Cerebellar cortex (tissue), 1 donor: ENCODE measurements at places on chromosomes 2 and 18.
A peak's percentile ranks its signal among the peaks of the same experiment; 100 is the strongest.

GRCh38 chr18:26511339-26512071 lies 36.8 kb downstream of the KCTD1 start:
- no peak for DNase-seq

GRCh38 chr2:6959751-6960150 lies 42.5 kb downstream of the RNF144A start:
- no peak for DNase-seq

- DNase-seq, result peak; percentile 16
Measured at GRCh38 chr2:74585406-74586185, 31.1 kb downstream of the DOK1 start.

DNA sequence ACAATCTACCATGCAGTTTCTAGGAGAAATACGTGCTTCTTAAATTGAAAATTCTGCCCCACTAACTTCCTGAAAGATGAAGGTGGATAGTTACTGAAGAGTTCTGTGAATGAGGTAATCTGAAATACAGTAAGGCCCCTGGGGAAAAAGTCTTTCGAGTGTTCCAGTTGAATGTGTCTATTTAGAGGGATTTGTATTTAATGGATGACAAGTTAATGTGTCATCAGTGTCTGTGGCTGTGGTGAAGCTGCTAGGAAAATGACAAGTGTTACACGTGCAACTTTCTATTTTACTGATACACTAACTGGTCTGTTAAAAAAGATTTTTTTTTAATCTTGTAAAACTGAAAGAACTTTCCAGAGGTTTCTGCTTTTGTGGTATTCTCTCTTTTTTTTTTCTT lies 384.6 kb downstream of the STK39 start:
- no peak for DNase-seq

DNA sequence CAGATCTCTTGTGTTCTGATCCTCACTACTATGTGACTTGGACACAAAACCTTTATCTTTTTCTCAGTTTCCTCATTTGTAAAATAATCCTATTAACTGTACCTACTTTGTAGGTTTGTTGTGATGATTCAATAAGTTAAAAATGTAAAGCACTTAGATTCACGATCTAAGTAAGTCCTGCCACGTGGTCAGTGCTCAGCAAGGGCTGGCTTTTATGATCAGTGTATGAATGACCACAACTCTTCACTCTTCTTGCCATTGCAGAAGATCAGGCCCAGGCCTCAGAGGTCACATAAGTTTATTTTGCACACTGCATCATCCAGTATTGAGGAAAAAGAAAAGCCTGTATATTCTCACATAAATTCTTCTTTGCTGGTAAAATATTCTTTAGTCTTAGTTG lies 1192.5 kb upstream of the ACVR2A start:
- DNase-seq, result no peak

DNA sequence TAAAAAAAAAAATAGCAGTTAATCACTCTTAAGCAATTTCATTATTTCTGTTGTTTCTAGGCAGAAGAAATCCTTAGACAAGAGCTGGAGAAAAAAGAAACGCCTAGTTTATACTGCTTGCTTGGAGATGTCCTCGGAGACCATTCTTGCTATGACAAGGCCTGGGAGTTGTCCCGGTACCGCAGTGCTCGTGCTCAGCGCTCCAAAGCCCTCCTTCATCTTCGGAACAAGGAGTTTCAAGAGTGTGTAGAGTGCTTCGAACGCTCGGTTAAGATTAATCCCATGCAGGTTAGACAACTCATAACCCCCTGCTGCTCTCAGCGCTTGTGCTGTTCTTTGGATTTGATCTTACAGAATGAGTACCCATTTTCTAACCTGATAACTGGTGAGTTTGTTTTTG lies 130.4 kb downstream of the TTC27 start:
- no peak for DNase-seq

DNA sequence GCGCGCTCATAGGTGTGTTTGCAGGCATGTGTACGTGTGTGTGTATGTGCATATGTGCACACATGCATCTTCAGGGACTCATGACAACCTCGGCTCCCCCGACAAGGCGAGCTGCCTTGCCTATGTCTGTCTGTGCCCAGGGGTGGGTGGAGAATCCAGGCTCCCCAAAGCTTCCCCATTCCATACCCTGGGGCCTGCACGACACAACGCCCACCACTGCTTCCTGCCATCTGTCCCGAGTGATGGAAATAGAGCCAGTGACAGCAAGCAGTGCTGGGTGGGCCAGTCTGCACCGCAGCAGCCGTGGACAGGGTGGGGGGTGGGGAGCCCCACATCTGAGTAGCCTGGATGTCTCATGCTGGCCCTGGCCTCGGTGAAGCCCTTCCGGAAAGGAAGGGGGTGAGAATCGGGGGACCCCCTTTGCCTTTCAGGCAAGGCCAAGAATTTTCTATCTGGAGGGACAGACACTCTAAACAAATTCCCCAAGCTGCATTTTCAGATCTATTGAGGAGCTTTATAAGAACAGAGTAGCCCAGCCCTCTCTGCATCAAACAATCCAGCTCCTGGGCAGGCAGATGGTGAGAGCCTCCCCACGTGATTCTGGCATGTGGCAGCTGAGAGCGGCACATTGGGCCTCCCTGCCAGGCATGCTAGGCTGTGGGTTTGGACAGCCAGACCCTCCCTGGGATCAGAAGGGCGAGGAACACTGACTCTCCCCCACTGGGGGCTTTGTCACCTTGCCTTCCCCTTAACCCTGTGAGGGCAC lies 4.9 kb downstream of the KCNIP3 start:
- no peak for DNase-seq

DNA sequence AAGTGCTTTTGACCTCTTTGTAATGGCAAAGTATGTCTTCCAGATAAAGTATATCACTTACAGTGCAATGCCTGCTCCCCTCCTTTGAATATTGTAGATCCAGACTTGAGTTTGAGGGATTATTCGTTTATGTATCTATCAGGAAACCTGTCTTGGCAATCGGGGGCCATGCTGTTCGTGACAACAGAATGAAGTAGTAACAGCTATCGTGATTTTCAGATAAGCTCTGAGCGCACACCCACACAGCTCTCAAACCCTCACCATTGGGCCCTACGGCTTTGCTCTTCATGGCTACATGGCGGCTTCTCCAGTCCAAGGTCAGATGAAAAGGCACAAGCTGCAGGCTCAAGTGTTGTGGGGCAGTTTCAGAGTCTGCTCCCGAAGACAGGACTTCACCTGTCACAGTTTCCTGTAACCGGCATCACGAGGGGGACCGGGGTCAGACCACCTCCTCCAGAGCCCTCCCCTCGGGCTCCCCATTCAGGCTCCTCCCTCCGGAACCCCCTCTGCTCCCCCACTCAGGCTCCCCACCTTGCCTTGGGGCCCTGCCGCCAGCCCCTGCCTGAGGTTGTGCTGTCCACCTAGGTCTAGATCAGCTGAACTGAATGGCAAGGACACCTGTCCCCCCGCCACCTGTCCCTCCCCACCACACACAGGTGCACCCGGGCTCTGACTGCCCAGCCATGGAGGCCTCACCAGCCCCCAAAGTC lies 292.5 kb upstream of the SALL3 start:
- DNase-seq, result no peak

- DNase-seq, result no peak
Measured at GRCh38 chr2:59868981-59869380, 684.5 kb downstream of the BCL11A start.

- DNase-seq, result no peak
Measured at GRCh38 chr2:177404243-177404642, 11.7 kb downstream of the AGPS start.

DNA sequence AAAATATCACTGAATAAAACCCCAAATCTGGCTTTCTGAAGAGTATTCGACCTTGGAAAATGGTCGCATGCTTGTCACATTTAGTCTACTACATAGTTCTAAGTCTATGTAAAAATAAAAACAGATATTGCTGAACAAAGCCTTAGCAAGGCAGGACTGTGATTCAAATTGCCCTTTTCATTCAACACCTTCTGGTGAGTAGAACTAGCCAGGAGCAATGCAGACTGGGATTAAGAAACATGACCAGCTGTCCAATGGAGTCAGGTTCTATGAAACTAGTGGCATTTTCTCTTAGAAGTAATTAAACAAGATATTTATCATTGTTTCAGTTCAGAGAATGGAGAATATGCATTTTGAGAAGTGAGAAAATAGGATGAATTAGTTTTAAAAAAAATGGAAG lies 1260.5 kb upstream of the ACVR2A start:
- DNase-seq, result no peak

DNA sequence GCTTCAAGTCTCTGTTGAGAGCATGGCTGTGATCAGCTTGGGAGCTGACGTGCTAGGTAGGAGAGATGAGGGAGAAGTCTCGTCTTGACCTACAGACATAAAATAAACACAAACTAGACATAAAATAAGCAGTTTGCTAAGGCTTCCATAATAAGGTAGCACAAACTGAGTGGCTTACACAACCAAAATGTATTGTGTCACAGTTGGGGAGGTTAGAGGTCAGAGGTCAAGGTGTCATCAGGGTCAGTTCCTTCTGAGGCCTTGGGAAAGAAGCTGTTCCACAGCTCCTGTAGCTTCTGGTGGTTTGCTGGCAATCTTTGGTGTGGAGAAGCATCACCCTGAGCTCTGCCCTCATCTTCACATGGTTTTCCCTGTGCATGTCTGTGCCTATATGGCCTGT lies 20.2 kb downstream of the DAW1 start:
- no peak for DNase-seq

- peak; percentile 18 for DNase-seq
Measured at GRCh38 chr2:206989311-206989710, 50.0 kb downstream of the CPO start.

DNA sequence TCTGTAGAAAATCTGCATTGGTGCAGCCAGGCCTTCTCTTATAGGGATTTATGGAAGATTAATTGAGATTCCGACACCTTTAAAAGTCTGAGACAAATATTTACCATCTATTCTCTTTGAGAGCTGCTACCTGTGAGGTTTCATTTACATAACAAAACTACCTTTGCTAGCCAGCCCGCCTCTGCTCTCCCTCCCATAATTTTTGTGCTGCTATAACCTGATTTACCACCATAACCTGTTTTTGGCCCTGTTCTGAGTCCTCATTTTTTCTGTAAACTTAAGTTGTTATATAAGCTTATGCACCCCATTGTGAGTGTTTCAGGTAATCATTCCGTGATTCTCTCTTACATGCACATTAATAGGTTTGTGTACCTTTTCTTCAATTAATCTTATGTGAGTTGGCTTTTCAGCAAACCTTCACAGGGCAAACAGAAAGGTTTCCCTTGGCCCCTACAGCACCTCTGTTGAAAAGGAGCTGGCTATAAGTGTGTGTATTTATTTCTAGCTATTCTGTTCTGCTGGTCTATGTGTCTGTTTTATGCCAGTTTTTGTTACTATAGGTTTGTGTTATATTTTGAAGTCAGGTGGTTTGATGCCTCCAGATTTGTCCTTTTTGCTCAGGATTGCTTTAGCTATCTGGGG lies 114.9 kb upstream of the XIRP2 start:
- DNase-seq, result no peak
